CD4-positive, alpha-beta T cell treated with Interleukin-17A for 1 hour (primary cell): ENCODE measurements at places on chromosomes 2 and 18.
A peak's percentile ranks its signal among the peaks of the same experiment; 100 is the strongest.

GRCh38 chr18:79392226-79392625 lies 3.5 kb upstream of the NFATC1 start:
- no peak for DNase-seq

DNA sequence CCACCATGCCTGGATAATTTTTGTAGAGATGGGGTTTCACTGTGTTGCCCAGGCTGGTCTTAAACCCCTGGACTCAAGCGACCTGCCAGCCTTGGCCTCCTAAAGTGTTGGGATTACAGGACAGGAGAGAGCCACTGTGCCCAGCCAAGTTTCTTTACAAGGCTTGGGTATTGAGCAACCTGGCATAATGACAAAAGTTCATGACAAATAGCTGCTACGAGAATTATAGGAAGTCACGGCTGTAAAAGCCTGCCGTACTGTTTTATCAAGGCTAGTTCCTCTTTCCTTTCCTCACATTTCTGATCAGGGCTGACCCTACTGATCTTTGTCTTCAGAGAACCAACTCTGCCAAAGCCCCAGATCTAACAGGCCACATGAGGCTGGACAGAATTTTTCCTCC lies 490.4 kb upstream of the SPRED2 start:
- no peak for DNase-seq

GRCh38 chr18:46939337-46939963 lies 22.0 kb downstream of the KATNAL2 start:
- DNase-seq, result no peak

DNA sequence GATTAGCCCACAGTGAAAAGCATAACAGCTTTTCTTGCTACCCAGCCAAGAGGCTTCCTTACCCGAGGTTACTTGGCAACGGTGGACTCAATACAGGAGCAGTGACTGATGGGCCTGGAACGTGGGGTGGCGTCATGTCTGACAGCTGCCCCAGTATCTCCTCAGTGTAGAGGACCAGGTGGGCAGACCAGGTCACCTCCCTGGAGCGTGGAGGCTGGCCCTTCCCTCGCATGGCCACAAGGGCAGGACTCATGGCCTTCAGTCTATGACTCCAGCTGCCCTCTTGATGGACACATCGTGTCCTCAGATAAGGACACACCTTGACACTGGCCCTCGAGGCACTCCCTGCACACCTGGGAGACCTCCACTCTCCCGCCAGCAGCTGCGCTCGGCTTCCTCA lies 6.4 kb downstream of the ASPRV1 start:
- no peak for DNase-seq

- DNase-seq, result no peak
Measured at GRCh38 chr2:148238561-148238960, 217.7 kb downstream of the MBD5 start.

- no peak for DNase-seq
Measured at GRCh38 chr2:232139171-232139594, 177.7 kb downstream of the DIS3L2 start.

DNA sequence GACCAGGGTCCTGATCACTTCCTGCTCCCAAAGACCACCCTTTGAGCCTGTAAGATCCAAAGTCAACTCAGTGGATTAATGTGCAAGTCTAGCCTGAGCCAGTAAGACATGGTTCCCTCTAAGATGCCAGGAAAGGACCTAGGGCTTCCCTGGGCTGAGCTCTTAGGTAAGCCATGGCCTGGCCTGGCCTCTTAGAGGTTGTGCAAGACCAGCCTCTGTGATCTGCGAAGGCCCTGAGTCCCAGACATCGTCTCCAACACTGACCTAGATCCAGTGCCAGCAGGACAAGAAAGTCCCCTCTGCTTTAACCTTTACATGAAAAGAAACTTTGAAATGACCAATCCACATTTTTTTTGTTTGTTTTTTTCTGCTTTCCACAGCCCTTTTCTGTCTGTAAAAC lies 73.6 kb upstream of the CYP1B1 start:
- no peak for DNase-seq

GRCh38 chr2:229133155-229133772 lies 137.8 kb downstream of the PID1 start:
- DNase-seq, result no peak

DNA sequence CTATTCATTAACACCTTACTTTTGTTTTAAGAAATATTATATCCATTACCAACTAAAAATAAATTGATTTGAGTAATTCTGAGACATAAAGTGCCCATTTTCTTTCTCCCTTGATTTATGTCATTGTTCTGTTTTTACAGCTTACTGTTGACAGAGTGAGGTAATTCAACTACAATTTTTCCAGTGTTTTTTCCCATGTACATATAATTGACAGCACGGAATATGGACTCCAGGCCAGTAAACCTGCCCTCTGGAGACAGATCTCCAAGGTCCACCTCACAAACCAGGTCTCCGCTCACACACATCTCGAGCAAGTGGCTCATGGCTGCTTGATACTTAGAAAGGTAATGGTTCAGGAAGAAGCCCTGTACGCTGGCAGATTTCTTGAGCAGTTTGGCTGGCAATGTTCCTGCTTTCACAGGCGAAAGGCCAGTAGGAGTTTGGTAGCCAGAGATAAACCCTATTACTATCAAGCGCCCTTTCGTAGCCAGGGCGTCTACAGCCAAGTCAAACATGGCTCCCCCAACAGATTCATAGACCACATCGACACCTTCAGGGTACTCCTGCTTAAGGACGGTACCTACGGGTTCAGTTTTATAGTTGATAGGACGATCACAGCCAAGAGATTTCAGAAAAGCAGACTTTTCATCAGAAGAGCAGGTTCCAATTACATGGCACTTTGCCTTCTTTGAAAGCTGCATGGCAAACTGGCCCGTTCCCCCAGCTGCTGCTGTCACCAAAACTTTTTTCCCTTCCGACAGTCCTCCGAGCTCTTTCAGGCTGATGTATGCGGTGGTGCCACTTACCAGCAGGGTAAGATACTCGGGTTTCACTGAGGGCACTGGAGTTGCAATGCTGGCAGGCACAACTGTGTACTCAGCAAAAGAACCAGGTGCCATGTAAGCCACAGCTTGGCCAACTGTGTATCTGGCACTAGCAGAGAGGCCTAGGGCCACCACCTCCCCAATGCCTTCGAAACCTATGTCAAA lies 7.4 kb downstream of the PTGR3 start:
- DNase-seq, result no peak

- DNase-seq, result no peak
Measured at GRCh38 chr2:164363646-164364045, 257.6 kb downstream of the GRB14 start.

GRCh38 chr2:108591163-108591562 lies 56.9 kb downstream of the LIMS1 start:
- no peak for DNase-seq

GRCh38 chr2:231059756-231060155 lies 3.1 kb downstream of the PSMD1 start:
- DNase-seq, result no peak

GRCh38 chr18:23523429-23524212 lies 20.3 kb downstream of the RMC1 start:
- no peak for DNase-seq

DNA sequence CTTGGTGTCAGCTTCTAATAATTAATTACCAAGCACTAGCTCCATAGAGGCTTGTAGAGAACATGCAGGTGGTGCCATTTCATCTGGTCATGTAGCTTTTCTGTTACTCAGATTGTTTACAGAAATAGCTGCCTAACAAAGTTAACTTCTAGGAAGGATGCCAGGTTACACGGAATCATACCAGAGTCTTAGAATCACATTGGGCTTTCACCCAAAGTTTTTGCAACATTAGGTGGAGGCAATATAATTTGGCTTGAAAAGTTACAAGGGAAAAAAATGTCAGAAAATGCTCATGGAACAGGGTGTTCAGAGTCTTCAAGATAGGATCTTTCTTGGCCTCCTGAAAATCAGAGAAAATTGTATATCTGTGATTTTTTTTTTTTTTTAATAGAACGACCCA lies 135.6 kb downstream of the ARHGAP15 start:
- DNase-seq, result no peak

DNA sequence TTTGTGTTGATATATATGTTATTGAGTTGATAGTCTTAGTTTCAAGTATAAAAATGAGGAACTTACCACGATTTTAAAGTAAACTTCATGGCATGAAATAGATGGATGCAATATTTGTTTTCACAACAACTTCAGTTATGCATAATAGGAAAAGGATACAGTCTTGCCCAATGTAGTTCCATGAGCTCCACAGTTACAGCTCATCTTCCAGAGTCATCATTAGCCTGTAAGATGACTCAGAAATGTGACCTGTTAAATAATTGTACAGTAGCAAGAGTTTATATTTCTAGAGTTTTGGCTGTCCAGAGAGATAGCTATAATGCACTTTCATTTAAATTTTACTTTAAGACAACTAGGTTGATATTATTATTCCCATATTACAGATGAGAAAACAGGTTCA lies 80.9 kb upstream of the ARHGAP28 start:
- DNase-seq, result no peak

DNA sequence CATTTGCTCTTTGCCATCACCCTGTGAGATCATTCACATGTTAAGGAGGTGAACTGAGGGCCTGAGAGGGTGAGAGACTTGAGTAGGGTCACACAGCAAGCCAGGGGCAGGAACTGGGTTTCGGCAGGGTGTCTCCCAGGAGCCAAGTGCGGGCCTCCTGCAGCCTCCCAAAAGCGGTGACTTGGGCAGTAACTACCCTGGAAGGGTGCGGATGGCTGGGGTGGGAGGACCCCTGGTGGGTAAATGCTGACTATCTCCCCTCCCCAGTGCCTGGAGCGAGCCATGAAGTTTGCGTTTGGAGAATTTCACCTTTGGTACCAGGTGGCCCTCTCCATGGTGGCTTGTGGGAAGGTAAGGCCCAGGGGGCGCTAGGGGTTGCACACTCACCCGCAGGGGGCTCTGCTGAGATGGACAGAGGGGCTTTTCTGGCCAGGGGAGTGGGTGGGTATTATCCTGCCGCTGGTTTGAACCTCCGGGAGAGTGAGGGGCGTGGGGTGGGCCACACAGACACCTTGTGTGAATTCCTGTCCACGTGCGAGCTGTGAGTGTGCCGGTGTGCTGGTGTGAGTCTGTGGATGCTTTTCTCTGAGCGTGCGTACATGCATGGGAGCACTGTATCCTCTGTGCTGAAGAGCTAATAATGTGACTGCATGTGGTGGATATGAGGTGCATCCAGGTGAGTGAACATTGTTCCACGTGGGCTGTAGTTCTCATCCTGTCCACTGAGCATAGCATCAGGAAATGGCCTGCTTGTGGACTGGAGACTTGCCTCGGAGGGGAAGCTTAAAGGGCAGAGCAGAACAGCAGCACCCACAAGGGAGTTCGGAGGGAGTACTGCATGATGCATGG lies 91.0 kb upstream of the MCFD2 start:
- DNase-seq, result no peak

- no peak for DNase-seq
Measured at GRCh38 chr2:160345071-160345764, 145.1 kb upstream of the ITGB6 start.

GRCh38 chr2:66696374-66696773 lies 261.4 kb downstream of the MEIS1 start:
- no peak for DNase-seq

DNA sequence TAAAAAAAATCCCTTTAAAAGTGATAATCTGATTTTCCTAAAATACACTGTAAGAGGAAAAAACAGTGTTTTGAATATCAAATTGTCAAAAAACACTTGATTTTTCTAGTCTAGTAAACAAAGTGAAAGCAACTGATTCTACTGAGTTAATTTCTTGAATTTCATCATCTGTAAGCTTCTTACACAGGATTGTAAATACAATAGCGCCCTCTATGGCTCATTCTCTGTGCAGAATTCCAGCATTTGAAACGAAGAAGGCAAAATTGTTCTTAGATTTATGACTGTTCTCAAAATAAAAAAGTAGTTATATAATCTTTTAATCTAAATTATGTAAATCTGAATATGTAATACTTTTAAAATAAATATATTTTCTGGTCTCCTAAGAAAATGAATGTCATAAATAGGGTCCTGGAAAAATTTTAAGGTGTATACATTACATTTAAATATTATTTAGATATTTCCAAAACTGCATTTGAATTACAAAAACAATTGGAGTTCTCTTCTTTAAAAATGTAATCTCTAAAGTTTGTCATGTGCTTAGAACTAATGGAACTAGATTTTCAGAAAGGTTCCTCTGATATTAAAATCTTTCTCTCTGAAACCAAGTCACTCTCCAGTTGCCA lies 176.9 kb upstream of the MC4R start:
- DNase-seq, result peak; percentile 28

GRCh38 chr2:191611614-191612013 lies 66.3 kb upstream of the NABP1 start:
- DNase-seq, result no peak

DNA sequence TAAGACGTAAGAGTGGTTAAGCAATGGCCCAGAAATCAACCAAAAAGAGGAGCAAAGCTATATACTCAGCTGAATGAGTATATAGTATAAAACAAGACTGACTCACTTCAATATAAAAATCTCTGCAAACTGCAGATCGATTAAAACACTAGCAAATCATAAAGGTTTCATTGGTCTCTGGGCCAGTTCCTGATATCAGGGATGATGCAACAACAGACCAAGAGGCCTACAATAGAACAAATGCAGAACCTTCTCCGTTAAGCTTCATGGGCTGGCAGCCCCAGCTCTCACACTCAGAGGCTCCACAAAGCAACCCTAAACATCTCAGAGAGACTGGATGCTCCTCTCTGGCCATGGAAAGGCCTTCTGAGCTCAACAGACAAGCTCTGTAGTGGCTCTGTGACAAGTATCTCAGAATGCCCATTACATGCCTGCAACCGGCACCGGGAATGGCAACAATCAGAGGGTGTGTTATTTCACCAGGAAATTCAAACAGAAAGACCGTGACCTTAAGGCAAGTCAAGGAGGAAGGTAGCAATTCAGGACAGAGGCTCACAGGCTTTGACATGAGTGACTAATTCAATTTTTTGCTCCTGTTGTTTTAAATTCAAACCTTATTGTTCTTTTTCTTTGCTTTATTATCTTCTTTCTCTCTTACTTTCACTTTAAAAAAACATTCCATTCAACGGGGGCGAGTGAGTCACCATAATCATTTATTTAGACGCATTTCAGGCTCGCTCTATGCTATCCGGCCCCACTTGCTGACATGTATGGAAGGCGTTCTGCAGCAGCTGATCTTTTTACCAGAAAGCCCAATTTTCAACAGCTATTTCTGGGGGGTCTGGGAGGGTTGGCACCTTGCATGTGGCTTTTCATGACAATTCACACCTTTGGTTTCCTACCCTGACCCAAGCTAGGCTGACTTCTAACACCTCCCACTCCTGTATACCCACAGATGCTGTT lies 15.1 kb downstream of the CYRIA start:
- DNase-seq, result peak; percentile 11

DNA sequence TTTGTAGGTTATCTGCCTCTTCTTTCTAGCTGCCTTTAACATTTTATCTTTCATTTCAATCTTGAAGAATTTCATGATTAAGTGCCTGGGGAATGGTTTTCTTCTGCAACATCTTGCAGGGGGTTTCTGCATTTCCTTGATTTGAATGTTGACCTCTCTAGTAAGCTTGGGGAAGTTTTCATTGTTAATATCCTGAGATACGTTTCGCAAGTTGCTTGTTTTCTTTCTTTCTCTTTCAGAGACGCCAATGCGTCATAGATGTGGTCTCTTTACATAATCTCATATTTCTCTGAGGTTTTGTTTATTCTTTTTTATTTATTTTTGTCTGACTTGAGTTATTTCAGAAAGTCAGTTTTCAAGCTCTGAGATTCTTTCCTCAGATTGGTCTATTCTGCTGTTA lies 225.7 kb downstream of the XIRP2 start:
- DNase-seq, result no peak

- DNase-seq, result no peak
Measured at GRCh38 chr18:74013955-74014354, 133.7 kb downstream of the FBXO15 start.
